ENCODE measurements at places on chromosomes 2 and 18.
A peak's percentile ranks its signal among the peaks of the same experiment; 100 is the strongest.

DNA sequence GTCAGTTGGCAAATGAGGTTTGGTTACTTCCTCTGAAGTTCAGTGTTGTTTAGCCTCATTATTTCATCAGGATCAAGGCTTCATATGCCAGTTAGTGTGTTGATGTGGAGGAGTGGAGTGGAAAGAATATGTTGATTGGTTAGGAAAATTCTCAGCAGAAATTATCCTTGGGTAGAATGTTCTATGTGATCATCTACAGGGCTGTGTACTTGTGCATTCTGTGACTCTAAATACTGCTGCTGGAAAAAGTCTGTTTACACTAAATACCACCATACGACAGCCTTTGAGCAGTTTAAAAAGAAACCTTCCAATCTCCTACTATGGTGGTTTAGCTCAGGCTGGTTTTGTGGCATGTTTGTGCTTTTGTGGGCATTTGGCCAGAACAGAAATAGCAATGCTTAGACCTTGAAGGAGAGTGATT is 25.8 kb downstream of the CAB39 start:
- no peak for DNase-seq

DNA sequence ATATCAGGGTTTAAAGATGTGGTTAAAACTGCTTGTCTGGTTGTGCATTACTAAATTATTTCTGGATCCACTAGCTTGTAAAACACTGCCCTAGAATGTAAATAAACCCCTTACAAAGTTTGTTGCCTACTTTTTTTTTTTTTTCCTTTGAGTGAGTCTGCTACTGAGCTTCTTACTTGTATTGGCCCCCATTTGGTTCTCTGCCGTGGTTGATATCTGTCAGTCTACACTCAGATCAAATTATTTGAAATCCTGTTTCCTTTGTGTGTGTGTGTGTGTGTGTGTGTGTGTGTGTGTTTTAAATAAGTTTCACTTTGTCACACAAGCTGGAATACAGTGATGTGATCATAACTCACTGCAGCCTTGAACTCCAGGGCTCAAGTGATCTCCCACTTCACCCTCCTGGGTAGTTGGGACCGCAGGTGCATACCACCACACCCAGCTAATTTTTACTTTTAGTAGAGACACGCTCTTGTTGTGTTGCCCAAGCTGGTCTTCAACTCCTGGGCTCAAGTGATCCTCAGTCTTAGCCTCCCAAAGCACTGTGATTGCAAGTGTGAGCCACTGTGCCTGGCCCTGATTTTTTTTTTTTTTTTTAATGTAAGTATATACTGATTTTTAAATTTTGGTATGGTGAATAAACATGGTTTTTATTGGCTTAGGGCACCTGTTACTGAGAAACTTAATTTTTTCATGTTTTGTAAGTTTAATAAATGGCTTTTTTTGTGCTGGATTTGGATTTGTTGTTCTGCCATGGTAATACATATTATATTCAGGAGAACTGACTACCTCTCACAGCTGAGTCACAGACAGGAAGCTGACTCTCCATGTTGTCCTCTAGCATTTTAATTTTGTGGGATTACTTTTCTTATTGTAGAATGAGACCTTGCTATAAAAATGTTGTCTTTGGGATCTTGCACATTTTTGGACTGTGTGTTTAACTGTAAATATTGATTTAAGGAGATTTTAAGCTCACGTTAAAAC is 48.5 kb downstream of the MAP4K4 start:
- no peak for DNase-seq

DNA sequence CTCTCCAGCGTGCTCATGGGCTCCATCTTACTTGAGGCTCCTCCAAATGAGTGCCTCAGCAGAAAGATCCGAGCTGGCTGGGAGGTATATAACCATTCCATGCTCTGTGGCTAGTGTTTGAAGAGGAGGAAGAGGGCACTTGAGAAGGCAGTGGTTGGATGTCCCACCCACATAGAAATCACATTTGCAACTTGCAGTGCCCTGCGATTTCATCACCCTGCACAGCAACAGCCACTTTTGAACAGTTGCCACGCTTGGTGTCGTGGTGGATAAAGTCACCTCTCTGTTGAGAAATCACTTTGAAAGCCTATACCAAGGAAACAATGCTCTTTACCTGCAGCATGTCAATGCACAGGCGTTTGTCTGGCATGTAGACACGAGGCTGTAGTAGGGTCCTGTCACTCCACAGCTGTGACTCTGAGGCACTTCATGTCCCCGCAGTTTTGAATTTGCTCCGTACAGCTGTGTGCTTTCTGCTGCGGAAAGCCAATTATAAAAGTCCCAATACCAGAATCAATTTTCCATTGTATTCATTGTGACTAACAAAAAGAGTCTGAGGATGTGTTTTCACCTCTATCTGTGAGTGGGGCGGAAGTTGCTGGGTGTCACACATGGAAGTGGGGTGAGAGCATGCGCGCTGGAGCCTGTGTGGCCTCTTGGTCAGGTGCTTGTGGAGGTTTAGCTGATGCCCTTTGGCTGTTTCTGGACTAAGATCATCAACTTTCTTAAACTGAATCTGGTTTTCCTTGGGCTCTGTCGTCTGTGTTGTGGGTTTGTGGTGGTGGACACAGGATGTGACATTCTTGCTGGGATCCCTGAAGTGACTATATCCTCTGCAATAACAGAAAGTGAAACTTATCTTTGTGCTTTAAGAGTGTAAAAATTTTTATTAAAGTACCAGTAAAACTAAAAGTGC is 2.8 kb downstream of the CNDP2 start:
- DNase-seq: peak; percentile 92

GRCh38 chr18:59265974-59266369 is 7.3 kb downstream of the RAX start:
- DNase-seq: no peak

- no peak for DNase-seq
Measured at GRCh38 chr2:193409951-193410350, 1215.2 kb upstream of the TMEFF2 start.

DNA sequence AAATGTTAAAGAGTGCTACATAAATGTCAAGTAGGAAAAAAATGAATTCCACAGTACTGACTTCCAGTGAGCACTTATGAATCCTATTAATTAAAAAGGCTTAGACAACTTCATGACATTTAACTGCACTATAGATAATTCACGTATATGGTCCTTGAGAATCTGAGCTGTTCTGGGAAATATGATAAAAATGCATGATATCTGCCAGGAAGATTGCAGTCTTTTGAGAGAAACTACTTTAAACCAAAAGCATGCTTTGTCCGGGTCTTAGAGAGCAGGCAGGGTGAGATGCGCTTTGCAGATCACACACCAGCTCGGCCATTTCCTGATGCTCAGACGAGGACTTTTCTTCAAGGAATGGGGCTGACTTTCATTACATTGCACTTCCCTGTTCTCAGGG is 42.6 kb downstream of the CMPK2 start:
- DNase-seq: no peak

GRCh38 chr2:135010200-135010942 is 36.9 kb downstream of the MAP3K19 start:
- no peak for DNase-seq

DNA sequence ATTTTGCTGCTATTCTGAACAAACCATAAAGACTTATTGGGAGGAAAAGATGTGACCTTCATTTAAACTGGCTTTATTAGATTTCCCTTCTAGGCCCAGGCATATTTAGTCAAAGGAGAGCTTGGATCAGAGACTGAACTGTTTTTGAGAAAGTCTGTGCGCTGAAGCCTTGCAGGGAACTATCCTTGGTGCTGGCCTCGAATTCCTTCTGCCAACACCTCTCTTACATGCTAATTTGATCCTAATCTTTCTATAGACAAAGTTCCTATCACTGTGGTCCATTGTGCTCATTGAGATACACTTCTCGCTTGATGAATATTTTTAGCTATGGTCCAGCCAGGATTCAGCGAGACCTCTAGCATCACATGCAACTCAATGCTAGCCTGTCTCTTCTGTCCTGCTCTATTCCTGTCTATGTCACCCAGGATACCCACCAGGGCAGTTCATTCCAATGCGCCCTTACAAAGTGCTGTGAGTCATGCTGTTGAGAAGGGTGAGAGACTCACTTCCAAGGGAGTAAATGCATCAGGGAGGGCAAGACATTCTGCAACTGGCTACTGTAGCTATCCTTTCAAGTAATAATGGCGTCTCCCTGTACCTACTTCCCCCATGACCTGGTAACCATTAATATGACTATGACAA is 356.7 kb upstream of the LYPD1 start:
- no peak for DNase-seq

Measured in NCI-H510A (cell line).